Esophagus mucosa (tissue), 1 donor: ENCODE measurements at places on chromosomes 6 and 20. TPM values are rescaled to one million over a fixed set of nuclear protein-coding genes. Genes with fewer than 3 reads are reported as not detected.

The SLC17A3 gene
- total RNA-seq: not detected

The C6orf118 gene
- total RNA-seq: not detected

The GPR6 gene
- total RNA-seq: not detected

The GPX5 gene
- not detected for total RNA-seq

The FAM210B gene
- total RNA-seq: 24.7 TPM

The CTCFL gene
- total RNA-seq: not detected

The TTBK1 gene
- not detected for total RNA-seq

The SNX9 gene
- 19.3 TPM for total RNA-seq

The WFDC12 gene
- 5.1 TPM for total RNA-seq

The ZBTB46 gene
- total RNA-seq: 1.7 TPM

The CDH4 gene
- total RNA-seq: not detected

The TM9SF4 gene
- 42.4 TPM for total RNA-seq

The SAMD3 gene
- total RNA-seq: 0.20 TPM

The TTLL9 gene
- 0.16 TPM for total RNA-seq

The TMEM74B gene
- 1.4 TPM for total RNA-seq

The ELOVL4 gene
- 6.8 TPM for total RNA-seq

The OPN5 gene
- not detected for total RNA-seq

The MATN4 gene
- 0.16 TPM for total RNA-seq

The TRIM38 gene
- total RNA-seq: 7.2 TPM

The DLL1 gene
- total RNA-seq: 10.4 TPM

The TRIM31 gene
- 0.20 TPM for total RNA-seq

The BCAS1 gene
- total RNA-seq: 1.8 TPM

The SUMO4 gene
- 1.1 TPM for total RNA-seq

The ANGPT4 gene
- 0.08 TPM for total RNA-seq

The VWA7 gene
- 1.6 TPM for total RNA-seq

The LCA5 gene
- total RNA-seq: 0.80 TPM

The NOL7 gene
- total RNA-seq: 33.1 TPM

The TCF15 gene
- not detected for total RNA-seq

The DEFB132 gene
- not detected for total RNA-seq
